Activated T-helper 17 cell treated with anti-CD3 and anti-CD28 coated beads, Interleukin-2, amount 50 U/mL, for 72 hours (primary cell): ENCODE measurements at places on chromosomes 2 and 18.

GRCh38 chr18:71011389-71011788 is 722.5 kb downstream of the SOCS6 start:
- no peaks in the 10 kb centered on the region for H3K4me1 ChIP-seq
- H3K36me3 ChIP-seq, result no peaks in the 10 kb centered on the region
- H3K27ac ChIP-seq, result no peak overlapping the region
- H3K4me3 ChIP-seq, result no peak overlapping the region
- ATAC-seq, result no peak
- H3K27me3 ChIP-seq, result no peaks in the 10 kb centered on the region

- no peak for ATAC-seq
- H3K27ac ChIP-seq, result no peak overlapping the region
- peaks cover 36% of the 10 kb centered on the region for H3K27me3 ChIP-seq
- H3K36me3 ChIP-seq, result no peaks in the 10 kb centered on the region
Observed at GRCh38 chr2:238841542-238842164, 6.2 kb upstream of the TWIST2 start.

GRCh38 chr2:36740061-36740460 is 43.6 kb downstream of the VIT start:
- no peaks in the 10 kb centered on the region for H3K36me3 ChIP-seq
- H3K27me3 ChIP-seq, result peaks cover 34% of the 10 kb centered on the region
- no peak for ATAC-seq
- no peak overlapping the region for H3K27ac ChIP-seq
- H3K4me1 ChIP-seq, result no peaks in the 10 kb centered on the region
- H3K4me3 ChIP-seq, result no peak overlapping the region

GRCh38 chr2:4803396-4803795 is 888.8 kb upstream of the SOX11 start:
- H3K27ac ChIP-seq, result no peak overlapping the region
- H3K27me3 ChIP-seq, result no peaks in the 10 kb centered on the region
- H3K36me3 ChIP-seq, result no peaks in the 10 kb centered on the region
- ATAC-seq, result no peak
- H3K4me3 ChIP-seq, result no peak overlapping the region

- H3K4me3 ChIP-seq, result no peak overlapping the region
- no peak overlapping the region for H3K27ac ChIP-seq
- no peaks in the 10 kb centered on the region for H3K36me3 ChIP-seq
- ATAC-seq, result no peak
Observed at GRCh38 chr2:176592216-176592615, 323.0 kb downstream of the MTX2 start.

DNA sequence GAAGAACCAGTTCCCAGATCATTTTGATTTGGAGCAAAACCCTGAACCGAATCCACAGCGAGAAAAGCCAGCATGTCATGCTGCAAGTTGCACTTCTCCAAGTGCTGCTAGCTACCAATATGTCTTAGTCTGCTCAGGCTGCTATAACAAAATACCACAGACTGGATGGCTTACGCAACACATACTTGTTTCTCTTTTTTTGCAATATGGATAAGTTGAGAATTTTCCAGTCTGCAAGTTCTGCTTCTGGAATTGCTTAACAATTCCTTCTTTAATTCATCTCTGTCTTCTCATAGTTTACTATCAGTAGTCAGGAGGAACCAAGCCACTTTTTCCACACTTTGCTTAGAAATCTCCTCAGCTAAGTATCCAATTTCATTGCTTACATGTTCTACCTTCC is 105.9 kb upstream of the RBBP8 start:
- H3K27ac ChIP-seq, result no peak overlapping the region
- no peaks in the 10 kb centered on the region for H3K36me3 ChIP-seq
- H3K27me3 ChIP-seq, result peaks cover 15% of the 10 kb centered on the region
- no peaks in the 10 kb centered on the region for H3K4me1 ChIP-seq
- no peak overlapping the region for H3K4me3 ChIP-seq

DNA sequence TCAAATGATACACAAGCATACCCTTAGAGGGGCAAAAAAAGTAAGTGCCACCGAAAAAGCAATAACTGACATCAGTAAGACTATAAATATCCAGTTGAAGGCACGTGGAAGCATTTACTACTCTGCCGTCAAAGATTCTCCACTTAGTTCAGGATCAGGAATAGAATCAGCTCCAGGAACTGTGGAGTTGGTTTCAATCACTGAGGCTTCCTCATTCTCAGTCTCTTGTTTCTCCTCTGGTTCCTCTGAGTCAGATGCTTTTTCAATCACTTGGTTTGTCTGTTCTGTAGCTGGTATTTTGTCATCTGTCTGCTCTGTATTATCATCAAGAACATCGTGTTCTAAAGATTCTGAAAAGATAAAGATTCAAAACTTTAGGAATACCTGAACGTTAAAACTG is 72.2 kb downstream of the LNPK start:
- ATAC-seq, result no peak
- no peaks in the 10 kb centered on the region for H3K4me1 ChIP-seq
- no peaks in the 10 kb centered on the region for H3K27me3 ChIP-seq
- H3K27ac ChIP-seq, result no peak overlapping the region
- no peak overlapping the region for H3K4me3 ChIP-seq
- peaks cover 68% of the 10 kb centered on the region for H3K36me3 ChIP-seq

DNA sequence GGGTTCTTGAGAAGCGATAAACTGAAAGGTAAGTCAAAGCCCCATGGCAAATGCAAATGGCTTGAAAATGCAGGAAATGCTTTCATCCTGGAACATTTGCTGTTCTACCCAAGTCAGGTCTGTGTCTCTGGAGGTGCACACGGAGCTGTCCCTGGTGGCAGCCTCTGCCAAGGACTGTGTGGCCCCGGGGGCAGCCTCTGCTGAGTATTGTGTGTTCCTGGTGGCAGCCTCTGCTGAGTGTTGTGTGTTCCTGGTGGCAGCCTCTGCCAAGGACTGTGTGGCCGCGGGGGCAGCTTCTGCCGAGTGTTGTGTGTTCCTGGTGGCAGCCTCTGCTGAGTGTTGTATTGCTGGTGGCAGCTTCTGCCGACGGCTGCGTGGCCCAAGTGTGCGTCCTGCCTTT is 135.6 kb upstream of the ALKAL2 start:
- no peak overlapping the region for H3K4me3 ChIP-seq
- no peaks in the 10 kb centered on the region for H3K36me3 ChIP-seq
- H3K4me1 ChIP-seq, result no peaks in the 10 kb centered on the region
- H3K27me3 ChIP-seq, result no peaks in the 10 kb centered on the region
- ATAC-seq, result no peak

- no peak overlapping the region for H3K27ac ChIP-seq
- no peaks in the 10 kb centered on the region for H3K4me1 ChIP-seq
- ATAC-seq, result no peak
- H3K4me3 ChIP-seq, result no peak overlapping the region
- H3K36me3 ChIP-seq, result no peaks in the 10 kb centered on the region
- peaks cover 30% of the 10 kb centered on the region for H3K27me3 ChIP-seq
Observed at GRCh38 chr18:48519431-48520100, 19.3 kb upstream of the CTIF start.

GRCh38 chr2:58378152-58378551 is 137.0 kb upstream of the FANCL start:
- H3K27me3 ChIP-seq, result no peaks in the 10 kb centered on the region
- H3K4me3 ChIP-seq, result no peak overlapping the region
- no peak overlapping the region for H3K27ac ChIP-seq
- H3K36me3 ChIP-seq, result no peaks in the 10 kb centered on the region
